ENCODE measurements at places on chromosomes 1 and 21. TPM values are rescaled to one million over a fixed set of nuclear protein-coding genes. Genes with fewer than 3 reads are reported as not detected.

Gene LRRN2
- total RNA-seq = 0.19 TPM

Gene FCRL5
- not detected for total RNA-seq

Gene USP1
- total RNA-seq = 9.6 TPM

Gene C1orf94
- not detected for total RNA-seq

- no peak for DNase-seq
Measured at GRCh38 chr1:154788110-154788870, 81.8 kb downstream of the KCNN3 start.

DNA sequence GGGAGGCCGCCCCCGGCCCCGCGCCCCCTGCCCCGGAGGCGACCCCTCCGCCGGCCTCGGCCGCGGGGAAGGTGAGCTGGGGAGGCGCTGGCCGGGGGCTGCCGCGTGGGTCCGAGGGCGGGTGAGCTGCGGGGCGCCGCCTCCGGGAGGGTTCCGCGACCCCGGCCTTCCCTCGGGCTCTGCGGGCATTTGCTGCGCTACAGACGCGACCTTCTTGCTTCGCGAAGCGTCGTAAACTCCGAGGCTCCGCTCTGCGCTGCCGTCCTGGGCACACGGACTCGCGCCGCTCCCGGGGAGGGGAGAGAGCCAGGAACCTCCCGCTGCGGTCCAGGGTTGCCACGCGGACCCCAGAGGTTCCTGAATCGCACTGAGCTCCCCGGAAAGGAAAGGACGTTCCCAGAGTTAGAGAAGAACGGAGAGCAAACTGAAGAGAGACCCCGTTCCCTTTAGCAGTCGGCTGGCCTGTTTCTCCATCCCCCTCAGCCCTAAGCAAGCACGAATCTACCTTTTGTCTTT is 345 bp downstream of the SLX9 start:
- no peak for DNase-seq

DNA sequence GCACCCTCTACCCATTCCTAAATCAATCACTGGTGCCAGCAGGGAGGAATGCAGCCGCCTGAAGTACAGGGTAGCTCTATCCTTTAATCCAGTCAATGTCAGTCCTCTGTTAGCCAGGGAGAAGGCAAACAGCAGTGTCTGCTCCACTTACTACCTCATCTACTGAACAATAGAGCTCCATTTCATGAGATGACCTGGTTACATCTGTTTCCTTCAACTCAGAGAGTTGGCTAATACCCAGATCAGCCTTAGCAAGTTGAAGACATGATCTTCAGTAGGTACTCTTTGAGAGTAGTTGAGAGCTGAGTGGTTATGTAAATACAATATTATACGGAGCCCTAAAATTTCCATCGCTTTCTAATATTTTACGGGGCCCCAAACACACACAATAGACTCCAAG is 46.1 kb upstream of the CD34 start:
- no peak for DNase-seq

GRCh38 chr1:234528074-234528865 is 49.3 kb upstream of the TARBP1 start:
- DNase-seq = no peak

- DNase-seq = no peak
Measured at GRCh38 chr1:8597455-8597854, 220.0 kb downstream of the RERE start.

DNA sequence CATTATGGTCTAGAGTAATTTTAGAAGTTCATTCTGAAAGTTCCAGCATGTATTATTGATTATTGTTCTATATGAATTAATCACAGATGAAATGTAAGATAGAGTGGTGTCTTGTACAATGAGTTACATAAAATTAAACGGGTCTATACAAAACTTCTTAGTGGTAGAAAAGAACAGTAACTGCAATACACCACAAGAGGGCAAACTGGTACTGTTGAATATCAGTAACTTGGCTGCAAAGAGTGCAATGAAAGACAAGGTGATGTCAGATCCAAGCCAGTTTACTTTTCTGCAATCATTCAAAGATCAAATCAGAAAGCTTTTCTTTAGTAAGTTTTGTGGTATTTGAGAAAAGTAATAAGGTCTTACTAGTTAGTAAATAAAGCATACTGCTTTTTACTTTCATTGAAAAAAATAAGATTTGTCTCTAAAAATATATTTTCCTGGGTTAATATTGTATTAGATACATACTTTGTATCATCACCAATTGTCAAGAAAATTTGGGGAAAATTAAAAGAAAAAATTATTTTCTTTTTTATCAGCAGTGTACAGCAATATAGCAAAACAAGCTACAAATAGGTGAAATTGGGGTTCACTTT is 66.4 kb upstream of the BTG3 start:
- peak; percentile 29 for DNase-seq

All from glomerular endothelial cell (primary cell).